Prostate gland (tissue), 2 donors: ENCODE measurements at places on chromosomes 11 and 22. TPM values are rescaled to one million over a fixed set of nuclear protein-coding genes. Genes with fewer than 3 reads are reported as not detected.

GPHA2 gene
- not detected for total RNA-seq

KCNJ11 gene
- total RNA-seq = 10.3 TPM

SCO2 gene
- 8.3 TPM for total RNA-seq

- no peaks in the 10 kb centered on the region for H3K4me1 ChIP-seq
- H3K27ac ChIP-seq = no peak overlapping the region
- H3K4me3 ChIP-seq = no peak overlapping the region
- no peaks in the 10 kb centered on the region for H3K27me3 ChIP-seq
These were observed 433.7 kb downstream of the ETS1 start for GRCh38 chr11:128153697-128154048.

DNA sequence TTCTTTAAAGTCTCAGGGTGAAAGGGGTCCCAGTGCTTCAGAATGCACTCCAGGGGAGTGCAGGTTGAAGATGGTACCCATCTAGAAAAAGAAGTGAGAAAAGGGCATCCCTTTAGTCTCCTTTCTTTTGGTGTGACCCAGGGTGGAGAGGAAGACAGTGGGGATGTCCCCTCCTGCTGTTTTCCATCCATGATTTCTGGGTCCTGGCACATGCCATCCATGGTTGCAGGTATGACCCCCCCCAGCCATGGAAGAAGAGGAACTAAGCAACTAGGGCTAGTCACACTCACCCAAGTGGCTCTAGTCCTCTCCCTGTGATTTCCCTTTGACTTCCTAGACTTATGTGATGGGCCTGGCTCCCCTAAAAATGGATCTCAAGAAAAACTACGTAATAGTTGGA is 15.9 kb upstream of the EI24 start:
- no peak overlapping the region for H3K4me3 ChIP-seq
- H3K27me3 ChIP-seq = no peaks in the 10 kb centered on the region
- H3K4me1 ChIP-seq = no peaks in the 10 kb centered on the region
- no peak for DNase-seq
- no peaks in the 10 kb centered on the region for H3K36me3 ChIP-seq

DNA sequence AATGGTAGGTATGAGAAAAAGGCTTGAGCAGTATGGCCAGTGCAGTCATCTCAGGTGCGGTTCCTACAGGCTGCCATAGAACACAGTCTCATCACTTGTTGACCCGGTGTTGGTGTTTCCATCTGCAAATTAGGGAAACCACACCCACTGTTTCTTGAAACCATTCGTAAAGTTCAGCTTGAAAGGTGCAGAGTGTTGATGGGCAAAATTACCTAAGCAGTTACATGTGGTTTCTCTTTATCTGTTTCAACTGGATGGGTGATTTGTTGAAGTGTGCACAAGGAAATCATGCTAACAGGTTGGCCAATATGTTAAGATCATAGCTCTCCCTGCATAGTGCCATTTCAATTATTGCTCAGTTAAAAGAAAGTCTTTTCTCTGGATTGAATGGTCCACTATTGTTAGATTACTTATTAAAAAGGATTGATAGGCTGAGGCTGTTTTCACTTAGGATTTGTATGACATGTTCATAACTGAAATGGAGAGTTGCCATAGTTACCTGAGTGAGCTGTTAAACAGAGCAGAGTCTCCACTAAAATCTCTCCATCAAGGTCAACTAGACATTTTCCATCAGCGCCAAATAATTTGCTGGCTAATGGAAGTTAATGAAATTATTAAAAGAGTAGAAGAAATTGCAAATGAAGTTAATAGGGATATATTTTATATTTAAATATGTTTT is 203.1 kb upstream of the MTMR2 start:
- H3K27ac ChIP-seq = no peak overlapping the region
- no peaks in the 10 kb centered on the region for H3K4me1 ChIP-seq
- H3K27me3 ChIP-seq = no peaks in the 10 kb centered on the region
- no peak overlapping the region for H3K4me3 ChIP-seq
- H3K36me3 ChIP-seq = no peaks in the 10 kb centered on the region

DNA sequence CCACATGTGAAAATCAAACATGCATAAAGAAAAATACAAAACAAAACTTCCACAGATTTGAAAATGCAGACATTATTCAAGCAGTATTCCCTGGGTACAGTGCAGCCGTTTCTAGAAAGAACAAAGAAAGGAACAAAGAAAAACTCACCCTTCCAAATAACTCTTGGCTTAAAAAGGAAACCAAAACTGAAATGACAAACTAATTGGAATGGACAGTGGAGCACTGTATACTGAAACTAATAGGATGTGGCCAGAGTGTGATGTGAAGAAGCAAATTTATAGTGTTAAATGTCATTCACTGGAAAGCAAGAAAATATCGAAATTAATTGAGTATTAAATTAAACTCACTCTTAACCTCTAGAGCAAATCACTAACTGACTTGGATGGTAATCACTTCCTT is 55.4 kb downstream of the QSER1 start:
- no peak overlapping the region for H3K27ac ChIP-seq
- H3K36me3 ChIP-seq = no peaks in the 10 kb centered on the region
- no peak overlapping the region for H3K4me3 ChIP-seq

STX3 gene
- total RNA-seq = 58.5 TPM

- no peaks in the 10 kb centered on the region for H3K36me3 ChIP-seq
- H3K27ac ChIP-seq = no peak overlapping the region
- H3K4me3 ChIP-seq = no peak overlapping the region
These were observed 4.5 kb downstream of the FADD start for GRCh38 chr11:70207531-70208131.

DNA sequence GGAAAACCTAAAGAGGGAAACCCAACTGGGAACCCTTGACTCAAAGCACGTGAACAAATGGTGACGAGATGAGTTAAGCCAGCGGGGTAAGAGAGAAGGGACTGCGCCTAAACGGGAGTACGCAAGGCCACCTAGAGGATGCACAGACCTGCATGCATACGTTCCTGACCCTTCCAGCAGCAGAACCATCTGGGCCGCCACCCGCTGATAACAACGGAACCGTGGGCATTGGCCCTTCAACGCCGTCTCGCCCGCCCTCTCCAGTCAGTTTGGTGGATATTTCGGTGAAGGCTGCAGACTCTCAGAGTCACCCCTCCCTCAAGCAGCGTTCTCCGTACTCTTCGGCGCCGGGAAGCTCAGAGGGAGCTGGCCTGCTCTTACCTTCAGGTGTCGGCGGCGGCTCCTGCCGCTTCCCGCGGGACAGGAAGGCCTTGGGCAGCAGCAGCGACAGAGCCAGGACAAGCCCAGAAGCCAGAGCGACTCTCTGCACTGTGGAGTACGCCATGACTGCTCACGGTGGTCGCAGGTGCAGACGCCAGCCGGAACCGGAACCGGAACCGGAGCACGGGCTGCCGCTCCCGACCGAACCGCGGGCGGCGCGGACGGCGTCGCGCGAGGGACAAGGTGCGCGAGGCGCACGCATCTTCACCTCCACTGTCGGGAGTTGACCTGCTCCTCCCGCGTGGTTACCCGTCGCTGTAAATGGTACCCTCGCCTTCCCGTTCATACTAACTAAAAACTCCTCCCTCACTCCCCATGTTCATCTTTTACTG is at the start of gene RIC3:
RIC3 (minus strand) TSS at position 541 of the 773 bp plus-strand sequence; CDS start at position 505, 36 bp downstream.
- H3K36me3 ChIP-seq = no peaks in the 10 kb centered on the region
- DNase-seq = peak; percentile 31
- peaks cover 3% of the 10 kb centered on the region for H3K4me1 ChIP-seq

C11orf52 gene
- 31.5 TPM for total RNA-seq

DTX4 gene
- total RNA-seq = 6.9 TPM

GRCh38 chr22:27632451-27633295 is 168.9 kb downstream of the MN1 start:
- H3K36me3 ChIP-seq = no peaks in the 10 kb centered on the region
- H3K4me1 ChIP-seq = no peaks in the 10 kb centered on the region
- H3K27ac ChIP-seq = no peak overlapping the region
- H3K4me3 ChIP-seq = no peak overlapping the region
- DNase-seq = no peak

GRCh38 chr11:59206635-59207034 is 6.1 kb downstream of the MPEG1 start:
- DNase-seq = no peak
- H3K36me3 ChIP-seq = no peaks in the 10 kb centered on the region
- no peaks in the 10 kb centered on the region for H3K4me1 ChIP-seq

DNA sequence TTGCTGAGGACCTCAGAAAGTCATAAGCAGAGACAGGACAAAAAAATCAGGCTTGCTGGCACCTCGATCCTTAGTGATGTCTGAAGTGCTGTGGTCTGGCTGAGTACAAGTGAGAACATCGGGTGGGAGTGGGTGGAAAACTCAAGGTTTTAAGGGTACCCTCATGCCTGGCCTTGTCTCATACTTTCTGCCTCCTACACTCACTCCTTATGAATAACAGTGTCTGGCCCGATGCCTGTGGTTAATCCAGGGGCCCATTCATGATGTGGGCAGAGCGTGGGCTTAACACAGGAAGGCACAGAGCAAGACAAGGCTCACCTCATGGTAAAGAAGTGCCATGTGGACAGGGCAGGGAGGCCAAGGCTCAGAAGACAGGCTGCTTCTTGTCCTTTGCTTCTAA is 11.0 kb upstream of the UCP3 start:
- DNase-seq = no peak
- H3K36me3 ChIP-seq = no peaks in the 10 kb centered on the region
- no peak overlapping the region for H3K4me3 ChIP-seq
- H3K27me3 ChIP-seq = no peaks in the 10 kb centered on the region

- H3K4me3 ChIP-seq = no peak overlapping the region
- no peak overlapping the region for H3K27ac ChIP-seq
- DNase-seq = no peak
- H3K4me1 ChIP-seq = no peaks in the 10 kb centered on the region
- no peaks in the 10 kb centered on the region for H3K27me3 ChIP-seq
These were observed 894.2 kb downstream of the NTM start for GRCh38 chr11:132264616-132265015.

DNA sequence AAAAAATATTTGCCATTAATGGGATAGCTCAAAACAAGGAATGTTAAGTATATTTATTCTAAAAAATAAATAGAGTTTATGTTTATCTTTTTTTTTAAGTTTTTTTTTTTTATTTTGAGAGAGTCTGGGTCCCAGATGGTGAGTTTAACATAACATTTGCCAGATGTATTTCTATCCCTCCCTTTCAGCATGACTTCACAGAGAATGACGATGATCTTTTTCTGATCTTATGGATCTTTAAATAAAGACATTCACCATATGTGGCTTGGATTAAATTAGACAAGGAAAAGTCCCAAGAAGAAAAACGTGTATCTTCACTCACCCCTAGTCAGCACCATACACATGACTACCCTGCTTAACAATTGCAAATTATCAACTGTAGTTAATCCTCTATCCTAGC is 839.8 kb upstream of the CNTN5 start:
- no peaks in the 10 kb centered on the region for H3K36me3 ChIP-seq
- no peak overlapping the region for H3K27ac ChIP-seq
- no peaks in the 10 kb centered on the region for H3K27me3 ChIP-seq
- no peaks in the 10 kb centered on the region for H3K4me1 ChIP-seq
- no peak overlapping the region for H3K4me3 ChIP-seq

MYH9 gene
- 329 TPM for total RNA-seq

LRRC56 gene
- total RNA-seq = 1.9 TPM

DNA sequence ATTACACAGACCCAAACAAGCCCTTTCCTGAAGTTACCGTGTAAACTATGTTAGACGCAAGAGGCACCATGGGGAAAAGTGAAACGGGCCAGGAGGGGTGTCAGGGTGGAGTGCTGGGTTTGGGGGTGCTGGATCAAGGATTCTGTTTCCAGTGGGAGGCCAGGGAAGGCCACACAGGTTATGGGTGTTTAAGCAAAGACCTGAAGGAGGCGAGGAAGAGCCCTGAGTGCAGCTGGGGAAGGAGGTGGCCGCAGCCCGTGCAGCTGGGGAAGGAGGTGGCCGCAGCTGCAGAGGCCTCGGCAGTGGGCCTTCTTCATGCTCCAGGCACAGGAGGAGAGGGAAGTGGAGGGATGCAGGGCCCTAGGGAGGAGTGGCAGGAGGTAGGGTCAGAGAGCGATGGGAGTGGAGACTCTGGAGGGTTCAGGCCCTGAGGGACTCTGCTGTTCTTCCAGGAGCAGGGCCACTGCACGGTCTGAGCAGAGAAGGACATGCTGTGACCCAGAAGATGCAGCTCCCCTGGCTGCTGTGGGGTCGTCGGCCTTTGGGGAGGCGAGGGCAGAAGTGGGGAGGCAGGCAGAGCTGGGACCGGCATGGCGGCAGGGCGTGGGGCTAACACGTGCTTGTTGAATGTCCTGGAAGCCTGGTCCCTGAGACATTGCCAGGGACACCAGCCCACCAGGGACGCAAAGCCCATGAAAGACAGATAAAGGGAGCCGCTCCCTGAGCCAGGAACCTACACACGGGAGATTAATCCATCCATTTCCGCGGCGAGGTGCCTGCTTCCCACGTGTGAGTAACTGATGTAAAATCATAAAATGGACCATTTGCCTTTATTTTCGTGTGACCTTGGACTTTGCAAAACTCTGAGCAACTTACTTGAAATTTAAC is 1049.1 kb downstream of the BRD1 start:
- H3K4me3 ChIP-seq = no peak overlapping the region
- no peaks in the 10 kb centered on the region for H3K27me3 ChIP-seq
- no peak for DNase-seq
- H3K4me1 ChIP-seq = no peaks in the 10 kb centered on the region

DNA sequence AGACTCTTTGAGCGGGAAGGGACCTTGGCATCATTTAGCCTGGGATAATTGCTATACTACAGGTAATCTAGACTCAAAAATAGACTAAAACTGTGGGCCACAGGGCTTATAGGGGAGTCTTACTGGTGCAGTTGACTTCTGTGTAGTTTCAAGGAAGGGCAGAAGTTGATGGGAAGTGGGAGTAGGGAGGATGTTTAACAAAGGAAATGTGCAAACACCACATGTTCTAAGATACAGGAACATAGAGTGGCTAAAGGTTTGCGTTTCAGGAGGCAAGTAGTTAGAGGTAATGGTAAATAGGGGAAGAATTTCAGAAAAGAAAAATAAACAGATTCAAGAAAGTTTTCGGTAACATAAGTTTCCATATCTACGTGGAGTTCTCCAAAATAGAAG is 14.4 kb upstream of the SORL1 start:
- no peak for DNase-seq
- no peak overlapping the region for H3K4me3 ChIP-seq
- H3K27me3 ChIP-seq = no peaks in the 10 kb centered on the region
- H3K36me3 ChIP-seq = no peaks in the 10 kb centered on the region

KRTAP5-8 gene
- total RNA-seq = 2.8 TPM

ACRV1 gene
- total RNA-seq = not detected

DNA sequence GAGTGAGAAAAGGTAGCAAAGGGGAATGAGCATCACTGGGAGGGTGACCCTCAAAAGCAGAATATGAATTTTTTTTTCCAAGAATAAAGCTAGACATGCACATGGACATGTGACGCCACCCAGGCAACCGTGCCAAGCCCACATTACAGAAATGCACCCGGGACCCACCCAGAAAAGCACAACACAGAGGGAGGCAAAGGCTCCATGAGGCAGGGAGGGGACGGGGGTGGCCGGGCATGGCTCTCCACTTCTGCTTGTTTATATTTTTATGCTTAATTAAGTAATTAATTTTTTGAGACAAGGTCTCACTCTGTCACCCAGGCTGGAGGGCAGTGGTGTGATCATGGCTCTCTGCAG is 1524.3 kb downstream of the BRD1 start:
- no peaks in the 10 kb centered on the region for H3K4me1 ChIP-seq
- H3K27me3 ChIP-seq = no peaks in the 10 kb centered on the region
- no peak for DNase-seq
- no peaks in the 10 kb centered on the region for H3K36me3 ChIP-seq
- no peak overlapping the region for H3K27ac ChIP-seq
- H3K4me3 ChIP-seq = no peak overlapping the region

GRCh38 chr11:12754582-12755234 is 80.5 kb downstream of the TEAD1 start:
- no peak overlapping the region for H3K4me3 ChIP-seq
- no peak for DNase-seq
- H3K27ac ChIP-seq = no peak overlapping the region
- H3K36me3 ChIP-seq = no peaks in the 10 kb centered on the region
- no peaks in the 10 kb centered on the region for H3K4me1 ChIP-seq
- H3K27me3 ChIP-seq = no peaks in the 10 kb centered on the region

INS gene
- total RNA-seq = not detected

OR52E8 gene
- total RNA-seq = not detected
